ENCODE measurements at places on chromosomes 5 and 9.

DNA sequence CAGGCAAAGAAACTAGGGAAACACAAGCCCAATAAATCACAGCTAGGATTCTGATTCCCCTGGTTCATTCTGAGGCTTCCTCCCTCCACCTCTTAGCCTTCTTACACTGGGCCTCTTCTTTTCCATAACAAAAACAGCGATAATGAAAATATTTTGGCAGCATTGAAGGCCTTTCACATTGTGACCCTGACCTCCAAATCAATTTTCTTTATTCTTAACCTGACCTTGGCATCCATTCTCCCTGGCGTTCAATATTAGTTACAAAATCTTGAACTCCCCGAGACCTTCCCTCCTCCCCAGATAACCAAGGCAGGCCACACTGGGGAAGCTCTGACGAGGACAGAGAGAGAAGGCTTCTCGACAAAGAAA, 399.9 kb downstream of the ZSWIM6 start:
- no peak for DNase-seq

- no peak for DNase-seq
These were observed 86.0 kb downstream of the ZFAND5 start for GRCh38 chr9:72278959-72279358.

DNA sequence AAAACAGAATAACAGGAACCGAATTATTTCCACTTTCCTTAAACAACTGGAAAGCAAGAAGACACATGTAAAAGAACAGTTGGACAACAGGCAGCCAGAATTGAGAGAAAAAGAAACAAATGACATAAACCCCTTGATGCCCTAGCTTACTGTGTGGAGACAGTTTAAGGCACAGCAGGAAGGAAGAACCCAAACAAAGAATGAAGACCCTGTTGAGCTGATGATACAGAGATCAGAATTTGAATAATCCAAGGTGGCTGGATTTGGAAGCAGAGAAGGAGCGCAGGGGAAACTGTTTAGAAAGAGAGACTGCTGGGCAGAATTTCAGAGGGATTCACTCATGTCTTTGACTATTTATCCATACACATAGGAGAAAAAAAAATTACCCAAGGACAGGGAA, 316.3 kb upstream of the POU5F2 start:
- no peak for DNase-seq

DNA sequence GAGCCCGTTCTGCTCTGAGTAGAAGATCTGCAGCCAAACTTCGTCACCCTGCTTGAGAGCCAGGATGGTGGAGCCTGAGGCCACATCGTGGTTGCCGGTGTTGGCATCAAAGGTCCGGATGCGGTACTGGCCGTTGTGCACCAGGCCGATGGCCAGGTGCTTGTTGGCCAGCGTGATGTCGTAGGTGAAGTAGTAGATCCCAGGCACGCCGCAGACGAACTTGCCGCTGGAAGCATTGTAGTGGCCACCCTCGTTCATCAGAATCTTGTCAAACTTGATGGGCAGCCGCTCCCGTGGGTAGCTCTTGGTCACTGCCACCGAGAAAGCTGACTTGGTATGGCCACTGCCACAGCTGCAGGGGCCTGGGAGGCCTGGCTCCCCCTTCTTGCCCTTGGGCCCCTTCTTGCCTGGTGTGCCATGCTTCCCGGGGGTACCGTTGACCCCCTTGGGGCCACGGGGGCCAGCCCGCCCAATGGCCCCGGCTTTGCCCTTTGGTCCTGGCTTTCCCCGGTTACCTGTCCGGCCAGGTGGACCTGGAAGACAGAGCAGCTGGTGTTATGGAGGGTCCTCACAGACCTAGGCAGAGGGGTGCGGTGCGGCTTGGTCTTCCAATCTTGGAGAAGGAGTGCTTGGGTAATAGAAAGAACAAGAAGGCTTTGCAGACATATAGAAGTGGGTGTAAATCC, 21.0 kb downstream of the C1QTNF2 start:
- no peak for DNase-seq

DNA sequence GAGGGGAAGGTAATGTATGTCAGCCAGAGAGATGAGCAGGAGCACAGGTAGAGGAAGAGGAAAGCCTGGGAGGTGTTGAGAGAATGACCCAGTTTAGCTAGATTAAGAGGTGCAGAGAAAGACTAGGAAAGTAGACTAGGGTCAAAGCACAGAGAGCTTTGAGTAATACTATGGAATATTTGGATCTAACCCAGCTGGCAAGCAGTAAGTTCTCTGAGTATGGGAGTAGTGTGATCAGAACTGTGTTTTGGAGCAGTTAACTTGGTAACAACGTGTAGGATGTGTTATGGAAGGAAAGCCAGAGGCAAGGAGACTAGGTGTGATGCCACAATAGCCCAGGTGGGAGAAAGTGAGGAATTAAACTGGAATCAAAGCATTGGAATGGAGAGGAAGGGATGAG, 84.9 kb upstream of the PTGER4 start:
- DNase-seq, result no peak

GRCh38 chr5:72159501-72159911, 52.2 kb downstream of the MAP1B start:
- no peak for DNase-seq

DNA sequence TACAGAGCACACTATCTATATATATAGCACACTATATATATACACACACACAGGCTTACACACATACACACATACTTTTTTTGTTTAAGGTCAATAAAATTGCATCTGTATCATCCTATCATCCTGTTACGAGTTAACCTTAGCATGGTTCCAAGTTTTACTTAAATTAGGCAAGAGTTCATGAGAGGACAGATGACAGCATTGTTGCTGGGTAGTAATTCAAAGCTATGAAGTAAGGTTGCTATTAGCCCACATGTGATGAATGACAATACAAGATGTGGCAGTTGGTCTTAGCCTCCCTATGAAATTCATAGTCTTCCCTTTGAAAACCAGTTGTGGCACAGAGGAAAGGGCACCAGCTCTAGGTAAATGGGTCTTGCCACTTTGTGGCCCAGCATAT, 438.1 kb downstream of the ACTL7B start:
- DNase-seq, result no peak

GRCh38 chr5:55591686-55592085, 56.9 kb upstream of the PLPP1 start:
- no peak for DNase-seq

- DNase-seq, result no peak
These were observed 35.5 kb downstream of the PLGRKT start for GRCh38 chr9:5402217-5402616.

DNA sequence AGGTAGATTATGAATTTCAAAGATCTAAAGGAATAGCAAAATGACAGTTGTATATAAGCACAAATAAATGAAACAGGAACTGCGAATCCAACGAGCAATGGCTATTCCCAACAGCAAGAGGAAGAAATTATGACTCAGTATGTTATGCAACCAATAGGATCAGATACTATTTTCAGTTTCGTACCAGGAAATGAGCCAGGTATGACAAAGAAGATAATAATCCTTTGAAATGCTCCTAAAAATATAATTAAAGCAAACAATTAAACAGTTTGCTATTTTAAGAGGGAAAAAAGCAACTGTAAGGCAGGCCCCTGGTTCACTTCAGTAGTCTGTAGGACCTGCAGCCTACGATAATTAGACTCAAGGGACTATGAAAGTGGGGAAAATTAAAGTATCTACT, 58.9 kb downstream of the AUH start:
- DNase-seq, result no peak

GRCh38 chr5:76351577-76351976, 51.5 kb upstream of the IQGAP2 start:
- no peak for DNase-seq

GRCh38 chr9:4416467-4416866, 73.8 kb upstream of the SLC1A1 start:
- no peak for DNase-seq

- no peak for DNase-seq
These were observed 155.9 kb upstream of the PHYKPL start for GRCh38 chr5:178388386-178389025.

DNA sequence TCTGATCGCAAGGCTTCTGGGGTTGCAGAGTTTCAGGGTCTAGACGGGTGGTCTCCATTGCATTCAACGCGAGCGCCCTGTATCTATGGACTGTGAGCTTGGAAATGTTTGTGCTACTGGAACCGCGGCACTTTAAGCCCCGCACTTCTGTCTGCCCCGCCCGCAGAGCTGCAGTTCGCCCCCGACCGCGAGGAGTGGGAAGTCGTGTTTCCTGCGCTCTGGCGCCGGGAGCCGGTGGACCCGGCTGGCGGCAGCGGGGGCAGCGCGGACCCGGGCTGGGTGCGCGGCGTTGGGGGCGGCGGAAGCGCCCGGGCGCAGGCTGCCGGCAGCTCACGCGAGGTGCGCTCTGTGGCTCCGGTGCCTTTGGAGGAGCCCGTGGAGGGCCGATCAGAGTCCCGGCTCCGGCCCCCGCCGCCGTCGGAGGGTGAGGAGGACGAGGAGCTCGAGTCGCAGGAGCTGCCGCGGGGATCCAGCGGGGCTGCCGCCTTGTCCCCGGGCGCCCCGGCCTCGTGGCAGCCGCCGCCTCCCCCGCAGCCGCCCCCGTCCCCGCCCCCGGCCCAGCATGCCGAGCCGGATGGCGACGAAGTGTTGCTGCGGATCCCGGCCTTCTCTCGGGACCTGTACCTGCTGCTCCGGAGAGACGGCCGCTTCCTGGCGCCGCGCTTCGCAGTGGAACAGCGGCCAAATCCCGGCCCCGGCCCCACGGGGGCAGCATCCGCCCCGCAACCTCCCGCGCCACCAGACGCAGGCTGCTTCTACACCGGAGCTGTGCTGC, 1.0 kb downstream of the ADAMTS19 start:
- DNase-seq, result no peak

GRCh38 chr5:15946026-15946425, 233.6 kb downstream of the MARCHF11 start:
- DNase-seq, result no peak

DNA sequence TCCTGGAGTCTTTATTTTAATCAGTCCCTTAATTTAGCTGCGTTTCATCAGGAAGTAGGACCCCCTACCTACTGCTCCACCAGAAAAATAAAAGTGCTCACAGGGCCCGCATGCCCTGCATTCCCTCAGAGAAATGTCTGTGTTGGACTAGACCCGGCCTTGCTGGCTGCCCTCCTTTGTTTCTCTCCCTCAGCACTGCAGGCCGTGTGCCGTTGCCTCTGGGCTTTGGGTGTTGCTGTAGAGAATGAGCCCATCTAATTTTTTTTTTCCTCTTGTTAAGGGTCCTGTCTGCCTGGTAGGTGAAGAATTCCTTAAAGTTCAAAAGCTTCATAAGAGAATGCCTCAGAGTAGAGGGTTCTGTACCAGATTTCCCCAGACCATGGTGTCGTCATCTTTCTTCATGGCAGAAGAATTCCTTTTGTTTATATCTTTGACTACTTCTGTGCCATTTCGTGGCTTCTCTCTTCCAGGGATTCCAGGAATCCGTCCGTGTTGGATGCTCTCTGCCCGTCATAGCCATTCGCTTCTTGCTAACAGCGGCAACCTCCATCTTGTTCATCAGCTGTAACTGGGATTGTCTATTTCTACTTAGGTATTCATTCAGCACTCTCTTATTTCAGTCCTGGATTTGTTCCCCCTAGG, 49.8 kb upstream of the ANGPTL2 start:
- no peak for DNase-seq

Data from T follicular helper cell (primary cell).